ENCODE measurements at places on chromosomes 7 and 10.

DNA sequence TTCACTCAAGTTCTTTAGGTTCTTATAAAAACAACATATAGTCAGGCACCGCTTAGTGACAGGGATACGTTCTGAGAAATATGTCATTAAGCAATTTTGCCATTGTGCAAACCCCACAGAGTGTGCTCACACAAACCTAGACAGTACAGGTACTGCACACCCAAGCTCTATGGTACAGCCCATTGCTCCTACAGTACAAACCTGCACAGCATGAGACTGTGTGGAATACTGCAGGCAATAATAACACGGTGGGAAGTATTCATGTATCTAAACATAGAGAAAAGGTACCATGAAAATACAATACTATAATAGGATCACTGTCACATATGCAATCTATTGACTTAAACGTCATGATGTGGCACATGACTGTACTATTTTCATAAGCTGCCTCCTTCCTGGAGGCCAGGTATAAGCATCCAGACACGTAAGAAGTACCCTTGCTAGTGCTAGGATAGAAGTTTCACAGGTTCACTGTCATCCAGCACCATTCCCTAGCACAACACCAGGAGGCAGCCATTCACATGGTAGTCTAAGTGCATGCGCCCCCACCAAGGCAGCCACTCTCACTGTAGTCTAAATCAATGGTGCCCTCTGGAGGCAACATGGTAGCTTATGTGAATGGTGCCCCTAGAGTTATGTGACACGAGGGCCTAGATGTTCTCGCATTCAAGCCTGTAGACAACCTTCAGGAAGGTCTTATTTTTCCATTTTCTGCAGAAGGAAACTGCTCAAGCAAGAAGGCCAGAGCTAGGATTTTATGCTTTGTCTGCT, 98.5 kb downstream of the ARHGAP22 start:
- peak; percentile 16 for DNase-seq

DNA sequence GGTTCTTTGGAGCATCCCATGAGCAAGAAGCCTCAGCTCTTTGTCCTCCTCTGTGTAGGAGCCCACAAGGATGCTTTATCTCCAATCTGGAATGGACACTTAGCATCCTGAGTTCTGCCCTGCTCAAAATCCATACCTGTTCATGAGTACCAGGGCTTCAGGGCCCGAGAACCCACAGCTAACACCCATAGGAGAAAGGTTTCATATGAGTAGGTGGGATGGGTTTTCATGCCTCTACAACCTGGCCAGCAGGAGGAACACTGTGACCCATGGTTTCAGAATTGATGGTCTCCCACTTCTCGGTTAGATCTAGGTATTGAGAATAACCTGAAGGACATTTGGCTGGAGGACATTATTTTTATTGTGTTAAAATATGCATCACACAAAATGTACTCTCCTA, 57.8 kb downstream of the TBXAS1 start:
- no peak for DNase-seq

- no peak for DNase-seq
Observed at GRCh38 chr7:102300643-102301221, 14.1 kb downstream of the SH2B2 start.

DNA sequence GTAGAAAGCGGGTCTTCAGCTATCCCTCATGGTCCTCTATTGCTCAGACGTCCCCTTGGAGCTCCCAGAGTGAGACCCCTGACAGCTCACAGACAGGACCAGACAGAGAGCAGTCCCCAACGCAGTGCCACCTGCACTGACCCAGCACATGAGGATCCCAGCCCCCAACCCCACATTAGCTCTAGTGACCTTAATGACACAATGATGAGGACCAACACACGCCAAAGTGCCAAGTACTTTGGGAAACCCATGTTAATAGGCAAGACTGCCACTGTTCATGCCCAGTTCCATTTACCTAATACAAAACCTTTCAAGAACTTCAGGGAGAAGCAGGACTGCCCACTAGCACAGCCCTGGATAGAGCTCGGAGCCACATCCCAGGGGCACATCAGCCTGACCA, 5.7 kb upstream of the GRB10 start:
- no peak for DNase-seq

GRCh38 chr7:155248366-155248756, 49.3 kb upstream of the INSIG1 start:
- DNase-seq, result no peak

GRCh38 chr10:34249634-34250033, 565.5 kb downstream of the PARD3 start:
- DNase-seq, result no peak

DNA sequence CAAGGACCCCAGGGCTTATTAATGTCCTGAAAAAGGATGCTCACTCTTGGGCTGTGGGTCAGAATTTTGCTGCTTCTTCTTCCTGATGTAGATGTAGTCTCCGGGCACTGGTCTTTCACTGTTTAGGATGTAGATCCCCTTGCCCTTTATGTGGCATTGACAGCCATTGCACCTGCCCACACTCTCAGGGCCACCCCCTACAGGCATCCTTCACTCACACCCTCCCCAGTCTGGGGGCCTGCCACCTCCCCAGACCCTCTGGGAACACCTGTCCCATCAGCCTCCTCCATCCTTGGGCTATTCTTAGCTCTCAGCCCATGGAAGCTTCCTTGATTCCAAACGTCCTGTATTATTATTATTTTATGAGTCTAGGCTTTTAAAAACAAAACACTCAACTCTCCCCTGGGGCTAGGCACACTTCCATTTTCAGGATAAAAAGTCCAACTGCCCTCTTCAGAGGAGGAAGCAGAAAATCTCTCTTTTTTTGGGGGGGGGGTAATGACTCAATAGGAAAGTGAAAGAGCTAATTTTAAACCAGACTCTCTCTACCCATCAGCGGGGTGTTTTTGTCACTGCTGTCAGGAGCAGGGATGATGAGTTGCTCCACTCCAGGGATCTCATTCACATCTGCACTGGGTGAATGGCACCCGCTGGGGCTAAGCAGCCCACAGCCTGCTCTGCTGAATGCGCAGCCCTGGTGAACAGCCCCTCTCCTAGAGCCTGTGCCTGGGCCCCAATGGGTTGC, 11.5 kb upstream of the KLRG2 start:
- DNase-seq, result no peak

GRCh38 chr10:26698909-26699308, 1.4 kb downstream of the PDSS1 start:
- DNase-seq, result no peak

DNA sequence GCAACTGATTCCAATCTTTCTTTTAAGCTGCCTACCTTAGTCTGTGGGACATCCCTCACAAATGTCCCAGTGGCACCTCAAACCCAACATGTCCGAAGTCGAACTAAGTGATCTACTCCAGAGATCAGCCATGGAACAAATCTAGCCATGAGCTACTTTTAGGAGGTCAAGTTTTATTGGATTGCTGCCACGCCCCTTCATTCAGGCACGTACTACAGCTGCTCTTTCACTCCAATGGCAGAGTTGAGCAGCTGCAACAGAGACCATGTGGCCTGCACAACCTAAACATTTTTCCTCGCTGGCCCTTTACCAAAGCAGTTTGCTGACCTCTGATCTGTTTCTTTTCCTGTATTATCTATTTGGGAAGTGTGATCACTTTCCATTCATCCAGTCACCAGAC, 192.4 kb upstream of the CDCA7L start:
- no peak for DNase-seq

GRCh38 chr7:13055732-13056368, 368.4 kb downstream of the ARL4A start:
- no peak for DNase-seq

DNA sequence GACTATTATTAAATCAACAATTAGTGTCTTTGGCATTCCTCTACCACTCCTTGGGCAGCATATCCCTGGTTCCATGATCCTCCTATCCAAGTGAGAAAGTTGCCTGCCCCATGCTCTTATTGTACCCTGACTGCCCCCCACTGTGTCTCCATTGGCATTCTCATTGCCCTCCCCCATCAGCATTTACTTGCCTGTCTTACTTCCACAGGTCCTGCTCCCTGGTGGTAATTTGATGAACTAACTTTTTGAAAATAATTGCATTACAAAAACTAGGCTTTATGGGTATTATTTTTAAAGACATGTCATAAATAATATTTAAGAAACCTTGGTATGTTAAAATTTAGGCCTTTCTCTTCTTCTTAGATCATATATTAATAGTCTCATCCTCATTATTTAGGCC, 346.4 kb downstream of the PCLO start:
- DNase-seq, result no peak

DNA sequence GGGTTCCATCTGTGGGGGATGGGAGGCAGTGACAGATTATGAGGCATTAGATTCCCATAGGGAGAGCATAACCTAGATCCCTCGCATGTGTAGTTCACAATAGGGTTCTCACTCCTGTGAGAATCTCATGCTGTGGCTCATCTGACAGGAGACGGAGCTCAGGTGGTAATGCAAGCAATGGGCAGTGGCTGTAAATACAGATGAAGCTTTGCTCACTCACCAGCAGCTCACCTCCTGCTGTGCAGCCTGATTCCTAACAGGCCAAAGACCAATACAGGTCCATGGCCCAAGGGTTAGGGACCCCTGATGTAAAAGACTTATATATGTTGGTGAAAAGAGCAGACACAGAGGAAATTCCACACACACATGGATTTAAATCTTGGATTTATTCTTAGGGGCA, 370.2 kb downstream of the NRG3 start:
- no peak for DNase-seq

DNA sequence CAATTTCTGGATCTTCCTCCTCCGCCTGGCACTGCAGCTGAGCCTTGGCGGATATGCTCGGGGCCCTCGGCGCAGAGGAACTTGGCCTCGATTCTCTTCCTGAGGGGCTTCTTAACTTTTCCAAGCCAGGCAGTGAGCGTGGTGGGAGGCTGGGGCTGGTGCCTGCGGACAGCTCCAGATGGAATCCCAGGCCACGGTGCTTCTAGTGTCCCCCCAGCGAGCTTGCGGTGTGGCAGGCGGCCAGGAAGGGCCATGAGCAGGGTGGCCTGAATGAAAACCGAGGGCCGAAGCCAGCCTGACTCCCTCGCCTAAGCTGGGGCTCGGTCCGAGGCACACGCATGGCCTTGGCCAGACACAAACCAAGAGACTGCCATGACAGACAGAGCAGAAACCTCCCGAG, 31.3 kb downstream of the RCC1L start:
- DNase-seq, result no peak

DNA sequence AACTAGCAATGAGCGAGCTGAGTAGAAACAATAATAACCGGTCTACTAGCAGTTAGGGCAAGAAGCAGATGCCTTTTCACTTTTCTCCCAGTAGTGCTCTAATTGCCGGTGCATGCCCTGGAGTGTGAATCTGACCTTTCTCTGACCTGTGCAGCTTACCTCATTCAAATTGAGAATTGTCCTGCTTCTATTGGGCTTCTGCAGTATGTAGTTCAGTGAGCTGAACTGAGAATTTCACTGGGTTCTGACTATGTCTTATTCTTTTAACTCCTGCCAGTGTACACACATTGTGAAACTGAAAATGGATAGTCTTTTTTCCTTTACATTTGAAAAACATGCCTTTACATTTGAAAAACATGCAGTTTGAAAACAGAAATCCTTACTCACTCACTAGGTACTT, 157.9 kb upstream of the GRM3 start:
- DNase-seq, result no peak

- DNase-seq, result peak; percentile 44
Observed at GRCh38 chr7:125074141-125074540, 144.5 kb upstream of the POT1 start.
